ENCODE measurements at places on chromosomes 5 and 9.

DNA sequence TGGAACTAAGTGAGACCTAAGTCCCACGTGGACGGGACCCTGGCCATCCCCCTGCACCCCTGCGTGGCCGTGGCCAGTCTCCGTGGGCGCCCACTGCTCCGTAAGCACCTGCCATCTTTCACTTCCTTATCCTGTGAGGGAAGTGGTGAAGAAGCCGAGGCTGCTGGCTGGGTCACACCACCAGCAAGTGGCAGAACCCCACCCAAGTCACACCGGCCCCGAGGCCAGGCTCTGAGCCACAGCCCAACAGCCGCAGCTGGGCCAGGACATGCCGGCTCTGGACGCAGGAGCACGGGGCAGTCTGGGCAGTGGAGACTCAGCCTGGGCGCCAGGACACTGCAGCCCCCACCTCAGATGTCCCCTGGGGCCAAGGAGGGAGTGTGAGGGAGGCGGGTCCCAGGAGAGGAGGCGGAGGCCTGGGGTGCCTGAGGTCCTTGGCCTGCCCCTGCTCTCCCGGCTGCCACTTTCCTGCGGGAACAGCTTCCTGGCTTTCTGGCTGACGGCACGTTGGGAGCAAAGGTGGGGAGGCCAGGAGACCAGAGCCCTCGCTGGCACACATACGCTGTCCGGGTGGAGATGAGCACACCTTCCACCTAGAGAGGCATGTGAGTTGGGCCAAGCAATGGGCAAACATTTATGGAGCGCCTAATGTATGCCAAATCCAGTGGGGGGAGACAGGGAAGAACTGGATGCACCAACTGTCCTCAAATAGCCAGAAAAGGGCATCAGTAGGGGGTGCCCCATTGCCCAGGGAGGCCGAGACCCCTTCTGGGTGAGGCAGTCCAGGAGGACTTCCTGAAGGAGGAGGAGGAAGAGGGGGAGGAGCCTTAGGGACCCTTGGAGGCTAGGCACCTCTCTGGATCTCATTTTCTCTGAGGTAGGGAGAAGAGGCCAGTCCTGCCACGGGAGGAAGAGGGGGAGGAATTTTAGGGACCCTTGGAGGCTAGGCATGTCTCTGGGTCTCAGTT lies 43.9 kb upstream of the EGFL7 start:
- no peak for DNase-seq

DNA sequence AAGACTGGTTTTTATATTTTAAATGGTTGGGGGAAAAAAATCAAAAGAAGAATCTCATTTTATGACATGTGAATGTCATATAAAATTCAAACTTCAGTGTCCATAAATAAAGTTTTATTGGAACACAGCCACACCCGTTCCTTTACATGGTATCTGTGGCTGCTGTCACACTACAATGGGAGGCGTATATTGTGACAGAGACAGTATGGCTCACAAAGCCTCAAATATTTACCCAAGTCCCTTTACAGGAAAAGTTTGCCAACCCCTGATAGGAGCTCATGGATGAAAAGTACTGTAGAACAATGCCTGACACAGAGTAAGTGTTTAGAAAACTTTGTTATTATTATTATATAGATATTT lies 5.2 kb upstream of the DUSP1 start:
- no peak for DNase-seq

GRCh38 chr5:138840103-138840502 lies 35.0 kb downstream of the LRRTM2 start:
- no peak for DNase-seq

DNA sequence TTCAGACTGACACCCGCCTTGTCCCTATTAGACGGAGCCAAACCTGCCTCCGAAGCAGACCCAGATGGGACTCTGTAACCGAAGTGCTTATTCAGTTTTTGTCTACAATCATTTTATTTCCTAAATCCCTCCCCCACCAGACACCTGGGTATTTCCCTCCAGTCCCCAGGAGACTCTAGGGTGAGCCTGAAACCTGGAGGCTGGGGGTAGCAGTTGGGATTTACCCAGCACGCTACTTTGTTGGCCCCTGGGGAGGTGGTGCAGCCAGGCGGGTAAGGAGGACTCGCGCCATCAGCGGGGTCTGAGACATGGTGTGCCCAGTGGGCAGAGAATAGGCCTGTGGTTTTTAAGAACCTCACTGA lies 1.3 kb upstream of the LHX2 start:
- no peak for DNase-seq

DNA sequence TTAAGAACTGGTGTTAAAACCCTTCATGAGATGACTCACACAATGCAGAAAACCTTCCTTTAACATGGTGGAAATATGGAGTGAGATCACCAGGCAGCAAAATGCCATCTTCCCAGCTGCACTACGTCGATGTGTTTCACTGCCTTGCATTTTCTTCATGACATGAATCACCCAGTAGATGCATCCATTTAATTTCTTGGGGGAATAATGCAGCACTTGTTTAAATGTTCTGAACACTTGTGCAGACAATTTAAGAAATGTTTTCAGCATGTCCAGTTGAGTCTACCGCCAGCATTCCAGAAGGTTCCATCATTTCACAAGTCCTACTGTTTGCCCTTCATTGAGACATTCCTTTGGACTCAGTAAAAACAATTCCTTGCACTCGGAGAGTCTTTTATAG lies 81.6 kb downstream of the ADAMTS16 start:
- no peak for DNase-seq

DNA sequence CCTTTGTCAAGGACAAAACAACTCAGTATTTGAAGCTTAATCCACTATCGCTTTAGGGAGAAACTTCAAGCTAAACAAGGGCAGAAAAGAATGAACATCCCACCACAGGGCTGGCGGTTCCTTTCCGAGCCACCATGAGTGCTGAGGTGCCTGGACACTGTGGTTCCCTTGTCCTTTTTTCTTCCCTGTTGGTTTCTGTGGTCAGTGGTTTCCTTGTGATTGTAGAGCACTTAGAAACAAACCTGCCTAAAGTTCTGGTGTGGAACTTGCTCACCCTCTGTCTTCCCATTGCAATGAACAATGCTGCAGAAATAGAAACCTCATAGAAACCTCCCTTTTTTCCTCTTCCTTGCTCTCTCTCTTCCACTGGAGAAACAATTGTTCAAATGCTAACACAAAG lies 79.3 kb upstream of the TBC1D2 start:
- DNase-seq, result no peak

- DNase-seq, result no peak
Observed at GRCh38 chr5:54909911-54910870, 75.2 kb downstream of the ESM1 start.

- no peak for DNase-seq
Observed at GRCh38 chr5:169635936-169636335, 1.1 kb upstream of the DOCK2 start.

- no peak for DNase-seq
Observed at GRCh38 chr5:56734091-56734694, 81.2 kb upstream of the MAP3K1 start.

GRCh38 chr5:107389130-107389774 lies 281.5 kb downstream of the EFNA5 start:
- no peak for DNase-seq

GRCh38 chr5:83922699-83923098 lies 202.0 kb upstream of the HAPLN1 start:
- DNase-seq, result no peak

GRCh38 chr9:114098936-114099668 lies at the start of gene KIF12:
Gene KIF12 (minus strand): TSS chr9:114099292. CDS start chr9:114099276, 16 bp downstream.
- DNase-seq, result no peak

DNA sequence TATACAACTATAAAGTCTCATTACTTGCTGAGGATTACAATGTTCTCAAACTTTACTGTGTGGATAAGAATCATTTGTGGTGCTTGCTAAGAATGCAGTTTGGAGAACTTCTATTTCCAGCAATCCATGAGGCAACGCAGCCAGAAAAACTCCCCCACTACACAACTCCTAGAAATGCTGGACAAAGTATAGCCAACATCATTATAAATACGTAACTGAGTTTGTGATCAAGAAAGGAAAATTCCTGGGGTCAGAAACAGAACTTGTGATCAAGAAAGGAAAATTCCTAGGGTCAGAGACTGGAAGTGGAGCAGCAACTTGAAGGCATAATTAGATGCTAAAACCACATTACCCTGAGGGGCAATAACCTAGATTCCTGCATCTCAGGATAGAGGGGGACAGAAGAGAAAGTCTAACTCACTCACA lies 81.1 kb downstream of the MAT2B start:
- no peak for DNase-seq

DNA sequence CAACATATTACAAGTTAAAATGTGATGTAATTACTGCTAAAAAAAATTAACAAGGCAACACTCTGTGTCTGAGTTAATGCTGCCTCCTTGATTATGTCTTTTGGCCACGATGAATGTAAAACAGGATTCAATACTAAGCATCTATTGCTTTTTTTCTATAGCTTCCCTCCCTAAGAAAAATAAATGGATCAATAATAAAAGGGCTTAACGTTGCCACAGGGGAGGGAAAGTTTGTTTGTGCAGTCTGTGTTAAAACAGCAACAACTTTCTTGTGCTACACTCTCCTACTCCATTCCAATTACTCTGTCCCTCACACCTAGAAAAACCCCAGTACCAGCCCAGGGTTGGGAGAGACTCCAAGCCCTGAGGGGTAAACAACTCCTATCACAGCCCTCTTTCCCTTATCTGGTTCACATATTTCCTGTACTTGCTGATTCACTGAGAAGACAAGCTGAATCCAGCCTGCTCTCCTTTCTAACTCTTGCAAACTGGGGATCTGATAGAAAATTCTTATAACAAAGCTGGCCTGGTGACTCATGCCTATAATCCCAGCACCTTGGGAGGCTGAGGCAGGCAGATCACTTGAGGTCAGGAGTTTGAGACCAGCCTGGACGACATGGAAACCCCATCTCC lies 44.8 kb downstream of the PTPN3 start:
- no peak for DNase-seq

- no peak for DNase-seq
Observed at GRCh38 chr5:79582186-79582585, 30.1 kb upstream of the TENT2 start.

DNA sequence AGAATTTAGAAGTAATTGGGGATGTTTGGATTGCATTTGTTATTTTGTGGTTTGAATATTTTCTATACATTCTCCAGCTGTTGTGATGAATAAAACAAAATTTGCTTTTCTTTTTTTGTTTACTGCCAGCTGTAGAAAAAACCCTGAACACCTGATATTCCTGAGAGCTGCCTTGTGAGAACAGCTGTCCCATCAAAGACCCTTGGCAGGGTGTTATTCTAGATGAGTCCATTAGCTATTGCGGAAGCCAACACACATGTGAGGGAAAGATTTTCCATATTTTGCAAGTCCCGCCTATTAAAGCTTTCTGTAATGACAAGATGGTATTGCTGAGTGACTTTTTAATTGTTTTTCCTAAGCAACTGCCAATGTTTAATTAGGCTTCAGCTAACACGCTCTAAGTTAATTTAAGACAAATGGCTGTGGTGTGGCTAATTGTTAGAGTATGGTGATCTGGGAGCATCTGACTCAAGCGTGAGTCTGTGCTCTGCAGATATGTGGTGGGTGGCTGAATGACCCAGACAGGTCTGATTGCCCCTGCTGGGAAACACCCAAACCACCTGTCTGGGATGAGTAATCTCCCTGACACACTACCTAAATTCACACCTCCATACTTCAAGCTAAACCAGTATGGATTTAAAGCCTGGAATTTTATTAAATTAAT lies 86.5 kb upstream of the PRLR start:
- no peak for DNase-seq

GRCh38 chr5:158179271-158179670 lies 320.3 kb upstream of the CLINT1 start:
- DNase-seq, result no peak

- DNase-seq, result no peak
Observed at GRCh38 chr9:123651273-123651672, 278.7 kb downstream of the DENND1A start.

DNA sequence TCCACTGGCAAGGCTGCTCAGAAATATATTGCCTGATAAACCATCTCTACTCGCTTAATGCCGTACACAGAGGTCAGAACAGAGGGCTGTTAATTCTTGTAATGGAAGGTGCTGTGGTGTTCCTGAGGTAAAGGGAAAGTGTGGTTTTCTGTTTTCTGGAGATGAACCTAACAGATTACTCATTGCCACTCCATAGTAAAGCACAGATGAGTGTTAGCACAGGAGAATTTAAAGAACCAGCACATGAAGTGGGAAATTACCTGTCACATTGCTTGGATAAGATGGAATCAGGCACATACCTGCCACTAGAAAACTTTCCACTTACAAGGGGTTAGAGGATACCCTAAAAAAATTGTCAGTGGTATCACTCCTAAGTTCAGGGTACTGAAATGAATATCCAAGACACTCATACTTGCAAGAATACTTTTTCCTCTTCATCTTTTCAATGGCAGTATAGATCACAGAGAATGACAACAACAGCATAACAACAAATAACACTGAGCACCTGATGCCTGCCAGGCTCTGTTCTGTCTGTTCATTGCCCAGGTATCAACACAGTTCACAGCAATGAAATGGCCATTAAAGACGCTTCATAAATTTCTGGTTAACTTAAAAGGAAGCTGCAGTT lies 152.9 kb upstream of the GNA14 start:
- no peak for DNase-seq

- DNase-seq, result no peak
Observed at GRCh38 chr5:100690036-100690560, 154.9 kb downstream of the FAM174A start.

GRCh38 chr5:150615141-150615699 lies 25.2 kb upstream of the SYNPO start:
- no peak for DNase-seq

GRCh38 chr5:38799556-38800377 lies 46.0 kb upstream of the OSMR start:
- no peak for DNase-seq

DNA sequence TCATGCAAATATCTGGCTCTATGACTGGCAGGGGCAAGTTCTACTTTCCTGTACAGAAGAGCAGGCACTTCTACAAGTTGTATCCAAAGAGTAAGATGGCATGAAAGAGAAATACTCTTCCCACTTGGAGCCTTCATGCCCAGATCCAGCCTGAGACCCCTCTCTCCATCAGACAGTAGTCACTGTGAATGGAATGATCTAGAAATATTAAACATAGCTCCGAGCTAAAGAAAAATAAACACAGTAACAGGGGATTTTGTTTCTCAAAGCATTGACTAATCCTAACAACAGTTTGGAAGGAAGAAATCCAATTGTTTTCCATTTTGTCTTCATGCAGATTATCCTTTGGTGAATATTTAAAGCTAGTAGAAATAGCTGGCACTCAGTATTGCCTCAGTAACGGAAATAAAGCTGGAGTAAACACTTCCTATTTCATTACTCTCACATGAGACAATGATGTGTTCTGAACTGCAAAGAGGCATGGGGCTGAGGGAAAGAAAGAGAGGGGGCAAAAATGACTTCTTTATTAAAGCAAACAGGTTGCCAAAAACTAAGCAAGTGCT lies 100.0 kb downstream of the SEMA5A start:
- no peak for DNase-seq

- no peak for DNase-seq
Observed at GRCh38 chr9:70923961-70924360, 197.5 kb downstream of the TRPM3 start.

GRCh38 chr5:154519359-154519758 lies 41.3 kb upstream of the HAND1 start:
- DNase-seq, result no peak

GRCh38 chr5:148998174-148998797 lies 64.6 kb downstream of the SH3TC2 start:
- peak; percentile 63 for DNase-seq

GRCh38 chr5:139884734-139885133 lies 89.1 kb downstream of the PSD2 start:
- DNase-seq, result no peak

Measured in HCT116 (cell line).